ENCODE measurements at places on chromosomes 2 and 18. TPM values are rescaled to one million over a fixed set of nuclear protein-coding genes. Genes with fewer than 3 reads are reported as not detected.

GRCh38 chr2:189657867-189658266, 3.4 kb upstream of the ASNSD1 start:
- DNase-seq: no peak

The DLGAP1 gene
- 18.3 TPM for total RNA-seq

DNA sequence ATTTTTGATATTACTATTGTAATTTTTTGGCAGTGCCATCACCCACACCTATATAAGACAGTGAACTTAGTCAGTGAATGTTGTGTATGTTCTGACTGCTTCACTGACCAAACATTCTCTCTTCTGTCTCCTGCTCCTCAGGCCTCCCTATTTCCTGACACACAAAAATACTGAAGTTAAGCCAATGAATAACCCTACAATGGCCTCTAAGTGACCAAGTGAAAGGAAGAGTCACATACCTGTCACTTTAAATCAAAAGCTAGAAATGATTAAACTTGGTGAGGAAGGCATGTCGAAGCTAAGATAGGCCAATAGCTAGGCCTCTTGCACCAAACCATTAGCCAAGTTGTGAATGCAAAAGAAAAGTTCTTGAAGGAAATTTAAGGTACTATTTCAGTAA, 151.9 kb downstream of the RND3 start:
- no peak for DNase-seq

DNA sequence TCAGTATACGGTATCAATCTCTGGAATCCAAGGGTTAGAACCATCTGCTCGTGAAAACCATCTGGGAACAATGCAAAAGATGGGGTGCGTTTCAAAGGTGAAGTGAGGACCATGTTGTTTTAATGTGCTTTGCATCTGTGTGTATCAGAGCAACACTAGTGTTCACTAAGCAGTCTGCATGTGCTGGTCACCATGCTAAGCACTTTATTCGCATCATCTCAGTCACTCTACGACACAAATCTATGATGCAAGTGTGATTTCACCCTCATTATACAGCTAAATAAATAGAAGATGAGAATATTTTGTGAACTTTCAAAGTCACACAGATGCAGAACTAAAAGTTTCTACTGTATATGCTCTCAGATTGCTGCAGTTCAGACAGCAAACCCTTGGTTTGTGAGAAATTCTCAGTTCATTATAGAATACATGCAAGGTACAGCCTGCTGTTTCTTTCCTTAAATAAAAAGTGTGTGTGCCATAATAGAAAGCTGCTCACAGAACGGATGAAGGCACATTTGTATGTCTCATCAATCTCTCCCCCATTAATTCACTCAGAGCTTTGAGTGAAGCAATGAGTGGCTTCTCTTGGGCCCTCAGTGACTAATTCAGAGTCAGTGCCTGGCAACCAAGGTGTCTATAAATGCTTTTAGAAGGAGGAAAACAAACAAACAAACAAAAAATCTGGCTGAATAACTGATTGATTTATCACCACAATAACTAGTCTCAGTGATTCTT, 652.8 kb upstream of the SOX11 start:
- no peak for DNase-seq

GRCh38 chr2:241981076-241981700, 111.7 kb downstream of the RTP5 start:
- no peak for DNase-seq

The CXCR4 gene
- total RNA-seq: 30.8 TPM

The SLC9A4 gene
- not detected for total RNA-seq

GRCh38 chr18:986051-986450, 81.4 kb downstream of the ADCYAP1 start:
- no peak for DNase-seq

GRCh38 chr2:142533177-142533576, 344.3 kb upstream of the KYNU start:
- DNase-seq: no peak

DNA sequence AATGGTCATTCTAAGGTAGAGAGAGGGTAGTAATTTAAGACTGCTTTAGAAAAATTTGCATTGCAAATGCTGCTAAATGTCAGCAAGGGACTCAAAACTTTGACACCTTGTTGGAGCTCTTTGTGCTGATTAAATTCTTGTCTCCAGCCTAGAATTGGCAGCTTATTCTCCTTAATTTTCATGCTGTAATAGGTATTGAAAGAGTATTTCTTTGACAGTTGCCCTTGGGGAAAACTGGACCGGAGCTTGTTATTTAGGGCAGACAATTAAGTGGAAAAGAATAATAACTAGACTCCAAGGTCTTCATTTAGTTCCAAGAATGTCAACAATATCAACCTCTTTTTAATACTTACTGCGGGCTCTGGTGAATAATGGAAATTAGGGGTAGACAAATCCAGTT, 264.0 kb downstream of the TPGS2 start:
- no peak for DNase-seq

The NTSR2 gene
- total RNA-seq: 2.1 TPM

DNA sequence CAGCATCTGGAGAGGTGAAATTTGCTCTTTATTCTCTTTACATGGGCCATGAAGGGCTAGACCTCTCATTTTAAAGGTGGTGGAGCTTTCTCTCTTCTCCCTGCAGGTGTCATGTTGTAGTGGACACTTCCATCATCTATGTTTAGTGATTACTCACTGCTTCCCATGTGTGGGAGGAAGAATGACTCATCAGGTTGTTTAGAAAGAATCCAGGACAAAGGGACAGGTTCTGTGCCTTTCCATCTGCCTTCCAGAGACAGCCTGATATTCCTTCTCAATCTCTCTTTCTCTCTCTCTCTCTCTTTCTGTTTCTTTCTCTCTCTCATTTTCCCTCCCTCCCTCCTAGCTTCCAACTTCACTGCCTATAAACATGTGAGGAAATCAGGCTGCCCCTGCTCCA, 38.7 kb downstream of the SCG2 start:
- DNase-seq: no peak

The GPR45 gene
- not detected for total RNA-seq

DNA sequence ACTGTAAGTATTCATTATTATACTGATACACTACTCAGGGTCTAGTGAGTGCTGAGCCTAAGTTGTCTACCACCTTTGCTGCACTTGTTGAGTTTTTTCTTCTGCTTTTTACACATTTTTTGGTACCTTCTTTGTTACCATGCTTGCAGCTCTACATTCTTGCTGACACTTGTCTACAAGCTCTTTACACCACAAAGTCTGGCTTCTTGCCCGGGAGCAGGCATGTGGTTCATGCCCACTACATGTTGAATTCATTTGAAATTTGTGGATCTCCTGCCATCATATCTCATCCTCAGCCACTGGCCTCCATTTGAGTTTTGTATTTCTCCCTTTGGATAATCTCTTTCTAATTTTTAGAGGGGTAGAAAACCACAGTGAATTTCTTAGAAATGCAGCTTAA, 29.9 kb downstream of the IL18R1 start:
- DNase-seq: no peak

DNA sequence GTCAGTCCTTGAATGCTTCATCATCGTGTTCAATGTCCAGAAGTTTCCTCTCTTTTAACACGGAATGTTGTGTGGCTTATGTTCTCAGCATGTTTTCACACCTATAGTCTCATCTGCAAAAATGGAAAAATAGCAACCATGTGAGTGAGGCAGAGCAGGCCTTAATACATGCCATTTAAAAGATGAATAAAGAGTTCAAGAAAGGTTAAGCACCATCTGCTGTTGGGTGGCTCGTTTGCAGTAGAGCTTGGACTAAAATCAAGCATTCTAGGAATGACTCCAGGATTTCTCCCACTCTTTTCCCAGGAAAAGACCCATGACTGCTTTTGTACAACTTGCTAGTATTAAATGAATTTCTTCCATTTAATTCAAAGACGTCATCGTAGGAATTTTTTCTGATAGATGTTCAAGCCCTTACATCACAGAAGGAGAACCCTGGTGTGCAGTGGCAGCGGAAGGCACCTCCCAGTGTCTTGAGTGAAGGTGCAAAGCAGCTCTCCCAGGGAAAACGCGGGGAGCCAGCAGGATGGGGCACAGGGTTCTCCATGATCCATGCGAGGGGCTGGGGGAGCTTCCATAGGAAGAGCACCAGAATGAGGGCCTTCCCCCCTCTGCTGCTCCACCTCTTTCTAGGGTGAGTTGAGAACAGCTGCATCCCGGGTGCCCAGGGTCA, 9.6 kb downstream of the DCDC2C start:
- DNase-seq: no peak

- no peak for DNase-seq
These were observed 3.5 kb upstream of the THUMPD2 start for GRCh38 chr2:39782591-39782990.

GRCh38 chr18:53796040-53796729, 428.3 kb downstream of the MBD2 start:
- DNase-seq: peak; percentile 18

- no peak for DNase-seq
These were observed 22.4 kb downstream of the HRH4 start for GRCh38 chr18:24482821-24483220.

The MAT2A gene
- 164 TPM for total RNA-seq

DNA sequence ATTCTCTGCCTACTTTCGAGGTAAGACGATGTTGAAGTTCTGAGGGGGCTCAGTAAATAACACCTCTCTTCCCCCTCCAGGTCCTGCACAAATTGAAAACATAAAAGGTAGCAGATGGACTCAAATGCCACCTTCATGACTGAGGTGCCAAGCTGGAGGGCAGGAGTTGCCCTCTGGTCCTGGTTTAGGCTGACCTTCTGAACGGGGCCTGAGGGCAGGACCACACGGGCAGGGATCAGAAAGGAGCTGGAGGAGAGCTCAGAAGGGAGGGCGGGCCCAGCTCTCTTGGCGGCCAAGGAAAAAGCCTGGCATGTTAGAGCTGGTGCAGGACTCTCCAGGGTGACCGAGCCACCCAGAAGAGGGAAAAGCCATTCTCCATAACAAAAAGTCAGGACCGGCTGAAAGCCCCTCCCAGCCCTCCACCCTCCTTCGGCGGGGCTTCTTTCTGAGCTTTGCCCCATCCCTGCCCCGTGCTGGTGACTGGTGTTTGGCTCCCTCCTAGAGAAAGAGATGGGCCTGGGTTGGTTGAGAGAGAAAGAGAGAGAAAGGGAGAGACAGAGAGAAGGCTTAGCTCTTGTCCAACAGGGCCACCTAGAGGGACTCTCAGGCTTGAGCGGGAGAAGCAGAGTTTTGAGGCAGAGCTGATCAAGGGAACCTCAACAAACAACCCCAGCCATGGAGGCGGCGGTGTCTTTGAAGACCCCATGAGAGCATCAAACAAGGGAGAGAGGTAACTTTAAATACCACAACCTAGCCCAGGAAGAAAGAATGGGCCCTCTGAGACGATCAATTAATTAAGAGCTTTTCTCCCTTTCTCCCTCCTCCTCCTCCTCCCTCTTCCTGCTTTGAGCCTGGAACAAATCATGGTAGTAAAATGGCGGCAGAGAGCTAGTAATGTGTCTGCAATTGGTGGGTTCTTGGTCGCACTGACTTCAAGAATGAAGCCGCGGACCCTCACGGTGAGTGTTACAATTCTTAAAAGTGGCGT, 50.8 kb downstream of the WIPF1 start:
- DNase-seq: no peak

DNA sequence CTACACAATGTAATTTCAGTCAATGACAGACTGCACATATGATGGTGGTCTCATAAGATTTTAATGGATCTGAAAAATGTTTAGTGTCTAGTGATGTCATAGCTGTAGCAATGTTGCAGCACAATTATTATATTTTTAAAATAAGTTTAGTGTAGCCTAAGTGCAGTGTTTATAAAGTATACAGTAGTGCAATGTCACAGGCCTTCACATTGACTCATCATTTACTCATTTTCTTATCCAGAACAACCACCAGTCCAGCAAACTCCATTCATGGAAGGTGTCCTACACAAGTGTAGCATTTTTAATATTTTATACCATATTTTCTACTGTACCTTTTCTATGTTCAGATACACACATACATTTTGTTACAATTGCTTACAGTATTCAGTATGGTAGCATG, 663.1 kb downstream of the ERBB4 start:
- no peak for DNase-seq

DNA sequence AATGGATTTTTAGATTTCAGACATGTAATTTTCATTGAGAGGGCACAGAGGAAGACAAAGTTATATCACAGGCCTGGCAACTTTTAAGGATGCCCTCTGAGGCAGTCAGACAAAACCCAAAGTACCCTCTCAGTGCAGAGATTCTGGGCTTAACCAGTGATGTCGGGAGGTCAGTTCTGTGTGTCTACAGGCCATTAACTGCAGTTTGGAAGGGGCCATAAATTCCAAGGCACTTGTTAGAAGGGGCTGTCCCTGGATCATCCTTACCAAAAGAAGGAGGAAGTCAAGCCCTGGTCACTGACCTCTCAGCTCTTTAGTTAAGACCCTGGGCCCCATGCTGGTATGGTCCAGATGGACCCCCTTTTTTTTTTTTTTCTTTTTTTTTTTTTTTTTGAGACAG, 60.7 kb downstream of the LRRFIP1 start:
- no peak for DNase-seq

DNA sequence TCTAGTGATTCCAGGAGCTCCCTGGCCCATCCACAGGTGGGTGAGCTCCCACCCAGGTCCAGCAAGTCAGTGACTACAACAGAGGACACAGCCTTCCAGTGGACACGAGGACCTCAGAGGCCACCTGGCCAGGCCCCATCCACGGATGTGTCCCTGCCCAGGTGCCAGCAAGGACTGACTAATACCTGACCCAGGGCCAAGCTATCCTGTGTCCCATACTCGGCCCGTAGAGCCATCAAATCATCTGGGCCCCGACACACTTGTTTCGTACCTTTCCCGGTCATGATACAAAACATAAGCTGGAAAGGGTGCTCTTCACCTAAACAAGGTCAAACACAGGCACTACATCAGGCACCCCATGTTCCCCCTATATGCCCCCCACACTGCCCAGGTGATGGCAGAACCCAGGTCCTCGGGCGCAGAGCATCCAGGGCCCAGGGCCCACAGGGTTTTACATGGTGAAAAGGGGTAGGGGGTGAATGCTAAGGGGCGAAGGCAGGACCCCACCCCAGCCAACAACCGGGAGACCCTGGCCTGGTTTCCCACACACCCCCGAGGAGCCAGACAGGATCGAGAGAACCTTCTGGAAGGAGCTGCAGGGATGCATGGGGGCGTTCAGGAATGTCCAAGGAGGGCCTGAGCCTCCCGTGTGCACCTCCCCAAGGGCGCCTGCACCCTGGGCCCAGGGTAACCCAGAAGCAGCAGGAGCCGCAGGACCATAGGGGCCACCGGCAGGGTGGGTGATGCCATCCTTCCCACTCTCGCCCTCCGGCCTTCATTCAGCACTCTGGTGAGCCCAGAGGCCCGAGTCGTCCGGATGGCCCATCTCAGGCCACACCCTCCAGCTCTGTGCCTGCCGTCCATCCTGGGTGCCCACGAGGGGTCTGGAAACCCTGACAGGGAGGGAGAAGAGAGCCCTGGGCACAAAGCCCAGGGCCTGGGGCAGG, 94.3 kb downstream of the HDAC4 start:
- no peak for DNase-seq

The SLC4A5 gene
- total RNA-seq: 9.2 TPM

GRCh38 chr2:128631698-128632500, 313.2 kb upstream of the HS6ST1 start:
- DNase-seq: no peak
